ENCODE measurements at places on chromosomes 2 and 18.

- no peak for DNase-seq
Observed at GRCh38 chr2:133390156-133390555, 178.1 kb downstream of the NCKAP5 start.

DNA sequence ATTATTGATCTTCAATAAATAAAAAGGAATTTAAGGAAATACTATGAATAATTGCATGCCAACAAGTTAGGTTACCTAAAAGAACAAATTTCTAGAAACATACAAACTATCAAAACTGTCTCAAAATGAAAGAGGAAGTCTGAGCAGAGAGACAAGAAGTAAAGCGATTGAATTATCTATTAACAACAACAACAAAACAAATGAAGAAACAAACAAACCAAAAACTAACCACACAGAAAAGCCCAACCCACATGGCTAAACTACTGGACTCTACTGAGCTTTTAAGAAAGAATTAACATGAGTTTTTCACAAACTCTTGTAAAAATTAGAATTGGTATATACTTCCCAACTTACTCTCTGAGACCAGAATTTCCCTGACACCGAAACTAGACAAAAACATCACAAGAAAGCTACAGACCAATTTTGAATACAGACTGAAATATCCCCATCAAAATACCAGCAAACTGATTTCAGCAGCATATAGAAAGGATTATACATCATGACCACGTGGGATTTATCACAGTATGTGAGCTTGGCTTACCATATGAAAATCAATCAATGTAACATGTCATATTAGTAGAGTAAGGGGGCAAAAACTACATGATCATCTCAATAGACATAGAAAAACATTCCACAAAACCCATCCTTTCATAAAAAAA is 16.6 kb upstream of the GALNT1 start:
- no peak for DNase-seq

GRCh38 chr2:60525899-60526298 is 27.6 kb downstream of the BCL11A start:
- no peak for DNase-seq

DNA sequence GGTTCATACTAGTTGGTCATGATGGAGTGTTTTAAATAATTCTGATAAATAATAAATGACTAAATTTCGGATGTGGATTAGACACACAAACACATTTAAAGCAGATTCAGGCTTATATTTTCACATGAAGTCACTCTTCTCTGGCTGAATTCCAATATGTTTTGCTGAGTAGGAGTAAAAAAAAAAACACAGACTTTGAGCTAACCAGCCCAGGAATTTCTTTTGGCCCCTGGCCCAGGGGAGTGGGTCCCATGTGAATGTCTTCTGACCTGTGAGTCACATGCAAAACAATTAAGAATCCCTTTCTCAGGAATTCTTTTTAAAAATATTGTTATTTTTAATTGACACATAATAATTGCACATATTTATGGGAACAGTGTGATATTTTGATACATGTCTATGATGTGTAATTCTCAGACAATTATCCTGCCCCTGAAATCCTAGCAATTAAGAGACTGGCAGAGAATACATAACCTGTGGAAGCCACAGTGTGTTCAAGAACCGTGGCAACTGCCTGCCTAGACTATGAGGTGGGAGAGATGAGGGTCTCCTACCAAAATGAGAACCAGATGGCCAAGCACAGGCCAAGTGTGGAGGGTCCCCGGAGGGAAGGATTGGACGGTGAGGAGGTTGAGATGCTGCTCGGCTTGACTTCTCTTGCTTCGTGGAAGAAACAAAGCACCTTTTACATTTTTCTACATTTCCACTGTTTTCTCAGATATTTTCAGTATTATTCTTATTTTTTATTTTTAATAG is 236.4 kb downstream of the PIEZO2 start:
- no peak for DNase-seq

GRCh38 chr2:219560037-219560892 is 11.1 kb downstream of the OBSL1 start:
- no peak for DNase-seq

- no peak for DNase-seq
Observed at GRCh38 chr18:1585881-1586488, 681.3 kb downstream of the ADCYAP1 start.

- no peak for DNase-seq
Observed at GRCh38 chr18:63829886-63830285, 54.7 kb downstream of the SERPINB7 start.

- DNase-seq, result peak; percentile 27
Observed at GRCh38 chr2:235135990-235136561, 184.3 kb downstream of the SH3BP4 start.

GRCh38 chr2:207935121-207935990 is 90.0 kb downstream of the PLEKHM3 start:
- no peak for DNase-seq

DNA sequence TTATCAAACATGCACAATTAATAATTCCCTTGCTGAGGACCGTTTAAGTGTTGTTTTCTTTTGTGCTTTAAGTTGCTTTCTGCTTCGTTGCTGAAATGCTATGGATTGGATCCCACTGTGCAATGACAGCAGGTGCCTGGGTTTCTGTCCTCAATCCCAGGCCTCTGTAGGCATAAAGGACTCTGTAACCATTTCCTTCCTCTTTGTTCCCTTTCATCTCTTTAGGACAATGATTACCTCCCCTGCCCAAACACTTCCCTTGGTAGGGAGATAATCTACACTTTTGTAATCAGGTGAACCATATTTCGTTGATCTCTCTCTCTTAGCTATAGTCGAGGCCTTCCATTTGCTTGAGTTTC is 58.6 kb upstream of the LYPD6B start:
- no peak for DNase-seq

DNA sequence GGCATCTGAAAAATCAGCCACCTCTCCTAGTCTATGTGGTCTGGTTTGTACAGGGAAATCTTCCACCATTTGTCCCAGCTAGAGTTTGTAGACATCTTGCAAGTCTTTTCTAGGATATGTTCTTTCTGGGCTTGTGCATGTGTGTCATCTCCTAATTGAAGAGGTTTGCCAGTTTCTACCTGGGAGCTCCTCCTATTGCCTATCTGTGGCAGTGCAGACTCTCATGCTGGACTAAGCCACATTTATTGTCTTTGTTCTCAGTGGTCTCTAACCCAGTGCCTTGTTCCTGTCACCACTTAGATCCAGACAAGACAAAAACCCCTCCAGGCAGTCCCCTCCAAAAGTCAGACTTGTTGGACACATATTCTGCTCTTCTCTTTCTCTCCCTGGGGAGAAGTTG is 72.0 kb upstream of the MRPS9 start:
- no peak for DNase-seq

DNA sequence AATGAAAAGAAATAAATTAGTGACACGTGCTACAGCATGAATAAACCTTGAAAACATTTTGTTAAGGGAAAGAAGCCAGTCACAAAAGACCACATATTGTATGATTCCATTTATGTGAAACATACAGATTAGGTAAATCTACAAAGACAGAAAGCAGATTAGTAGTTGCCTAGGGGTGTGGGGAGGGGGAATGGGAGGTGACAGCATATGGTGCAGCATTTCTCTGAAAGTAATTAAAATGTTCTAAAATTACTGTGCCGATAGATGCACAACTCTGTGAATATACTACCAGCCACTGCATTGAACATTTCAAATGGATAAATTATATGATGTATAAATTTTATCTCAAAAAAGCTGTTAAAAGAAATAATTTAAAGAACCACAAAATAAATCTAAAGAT is 161.0 kb downstream of the TRIB2 start:
- DNase-seq, result no peak

GRCh38 chr18:55401638-55402191 is 186.3 kb downstream of the TCF4 start:
- DNase-seq, result no peak

DNA sequence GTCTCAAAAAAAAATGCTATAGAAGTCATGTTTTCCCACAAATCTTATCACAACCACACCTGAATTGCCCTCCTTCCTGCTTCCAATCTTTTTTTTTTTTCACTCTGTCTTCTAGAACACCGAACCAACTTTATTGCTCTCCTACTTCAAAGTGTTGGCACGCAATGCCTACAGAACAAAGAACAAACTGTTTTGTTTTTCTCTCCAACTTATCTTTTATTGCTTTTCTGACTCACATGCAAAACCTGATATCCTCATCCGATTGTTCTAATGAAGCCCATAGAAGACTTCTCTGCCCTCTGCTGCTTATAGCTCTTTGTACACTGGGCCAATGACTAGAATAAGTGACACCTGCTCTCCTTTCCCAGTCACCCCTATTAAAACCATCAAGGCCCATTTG is 602.8 kb downstream of the EPHA4 start:
- no peak for DNase-seq

DNA sequence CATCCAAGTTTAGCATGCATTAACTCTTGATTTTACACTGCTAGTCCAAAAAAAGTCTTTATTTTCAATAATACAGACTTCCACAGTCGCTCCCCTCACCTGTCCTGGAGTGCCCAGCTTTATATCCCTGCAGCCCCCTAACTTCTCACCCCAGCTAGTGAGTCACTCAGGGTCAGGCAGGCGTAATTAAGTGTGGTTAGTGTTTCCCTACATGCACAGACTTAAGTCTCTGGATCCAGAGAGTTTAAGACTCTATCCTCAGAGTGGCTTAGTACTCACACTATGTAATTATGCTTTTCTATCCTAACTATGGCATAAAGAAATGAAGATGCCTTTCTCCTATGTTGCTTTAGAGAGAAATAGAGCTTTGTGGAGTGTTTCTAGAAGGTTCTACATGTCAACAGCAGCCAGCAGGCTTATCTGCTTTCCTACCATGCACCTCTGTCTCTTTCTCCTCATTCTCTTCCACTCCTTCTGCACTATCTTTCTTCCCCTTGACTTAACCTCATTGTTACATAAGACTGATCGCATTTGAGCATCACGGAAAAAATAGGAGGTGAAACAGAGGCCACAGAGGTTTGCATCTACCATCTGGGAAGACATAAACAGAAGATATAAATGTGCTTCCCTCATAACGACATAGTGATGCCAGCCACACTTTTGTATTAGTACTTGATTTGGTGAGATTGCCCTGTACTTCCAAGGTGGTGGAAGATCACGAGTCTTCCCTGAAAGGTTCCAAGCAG is 34.4 kb upstream of the PMAIP1 start:
- no peak for DNase-seq

GRCh38 chr18:69380324-69380723 is 20.4 kb upstream of the DOK6 start:
- no peak for DNase-seq

GRCh38 chr2:15367715-15368114 is 193.4 kb downstream of the NBAS start:
- DNase-seq, result no peak

GRCh38 chr2:138601458-138602165 is 100.0 kb downstream of the SPOPL start:
- DNase-seq, result no peak

DNA sequence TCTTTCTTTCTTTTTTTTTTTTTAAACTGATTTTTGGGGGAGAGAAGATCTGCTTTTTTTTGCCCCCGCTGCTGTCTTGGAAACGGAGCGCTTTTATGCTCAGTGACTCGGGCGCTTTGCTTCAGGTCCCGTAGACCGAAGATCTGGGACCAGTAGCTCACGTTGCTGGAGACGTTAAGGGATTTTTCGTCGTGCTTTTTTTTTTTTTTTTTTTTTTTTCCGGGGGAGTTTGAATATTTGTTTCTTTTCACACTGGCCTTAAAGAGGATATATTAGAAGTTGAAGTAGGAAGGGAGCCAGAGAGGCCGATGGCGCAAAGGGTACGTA is 587 bp downstream of the MEIS1 start:
- DNase-seq, result no peak

DNA sequence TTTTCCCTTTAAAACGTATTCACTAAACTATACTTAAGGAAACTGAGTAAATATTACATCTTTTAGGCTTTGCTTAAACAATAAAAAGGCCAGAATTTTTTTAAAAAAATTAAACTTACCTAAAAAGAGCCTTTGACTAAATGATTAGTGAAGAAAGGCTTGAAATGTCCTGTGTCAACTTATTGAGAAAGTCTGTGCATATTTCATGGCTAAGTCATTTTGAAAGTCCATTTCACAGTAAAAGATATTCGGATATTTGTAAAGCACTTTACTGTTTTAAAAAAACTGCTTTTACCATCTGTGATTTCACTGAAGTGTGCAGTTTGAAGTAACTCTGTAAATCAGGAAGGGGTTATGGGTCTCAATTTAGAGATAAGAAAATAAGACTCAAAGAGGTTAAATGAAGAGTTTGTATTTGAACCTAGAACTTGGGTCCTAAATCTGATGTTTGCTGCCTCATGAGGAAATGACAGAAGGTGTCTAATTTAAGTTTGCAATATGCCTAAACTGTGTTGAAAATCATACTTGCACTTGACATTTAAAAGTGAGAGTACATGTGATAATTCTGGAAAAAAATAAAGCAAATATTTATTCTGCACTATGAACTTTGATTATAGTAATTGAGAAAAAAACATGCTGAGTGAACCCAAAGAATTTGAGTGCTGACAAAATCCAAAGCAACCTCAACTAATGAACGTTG is 50.5 kb downstream of the RAB27B start:
- DNase-seq, result no peak

- no peak for DNase-seq
Observed at GRCh38 chr2:112916625-112917247, 5.8 kb downstream of the IL37 start.

- no peak for DNase-seq
Observed at GRCh38 chr2:235594041-235594440, 100.2 kb downstream of the AGAP1 start.

DNA sequence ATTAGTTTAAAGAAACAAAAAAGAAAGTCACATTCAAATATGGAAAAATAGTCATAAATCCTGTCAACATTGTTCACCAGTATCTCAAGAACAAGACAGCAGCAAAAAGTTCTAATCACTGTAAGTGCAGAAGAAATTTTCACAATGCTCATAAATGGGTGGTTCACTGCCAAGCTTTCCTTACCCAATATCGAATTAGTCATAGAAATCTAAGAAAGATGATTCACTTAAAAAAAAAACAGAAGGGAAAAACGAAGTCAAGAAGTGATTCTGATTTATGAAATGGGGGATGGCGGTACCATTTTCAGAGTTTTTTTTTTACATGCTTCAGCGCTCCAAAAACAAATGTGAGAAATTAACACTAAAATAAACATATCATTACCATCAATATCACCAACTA is 156.7 kb downstream of the EXOC6B start:
- no peak for DNase-seq

DNA sequence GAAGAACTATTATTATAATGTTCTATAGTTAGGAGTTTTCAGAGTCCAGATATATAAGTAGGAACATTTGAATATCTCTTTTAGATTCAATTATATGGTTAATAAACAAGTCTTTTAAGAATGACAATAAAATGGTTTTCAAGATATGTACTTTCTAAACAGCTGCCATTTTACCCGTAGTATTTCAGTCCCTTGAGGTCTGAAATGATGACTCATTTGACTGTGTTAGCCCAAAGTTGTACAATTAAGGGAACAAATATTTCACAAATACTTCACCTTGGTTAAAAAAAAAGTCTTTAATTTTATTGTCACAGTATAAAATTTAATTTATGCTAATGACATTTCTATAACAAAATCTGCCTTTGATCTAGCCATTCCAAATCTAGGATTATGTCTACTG is 91.6 kb upstream of the TANK start:
- DNase-seq, result no peak
